ENCODE measurements at places on chromosomes 13 and 19.
A peak's percentile ranks its signal among the peaks of the same experiment; 100 is the strongest.

- no peak for DNase-seq
Observed at GRCh38 chr13:99264051-99264450, 5.9 kb upstream of the GPR18 start.

GRCh38 chr13:94390881-94391280 is 88.6 kb downstream of the DCT start:
- no peak for DNase-seq

DNA sequence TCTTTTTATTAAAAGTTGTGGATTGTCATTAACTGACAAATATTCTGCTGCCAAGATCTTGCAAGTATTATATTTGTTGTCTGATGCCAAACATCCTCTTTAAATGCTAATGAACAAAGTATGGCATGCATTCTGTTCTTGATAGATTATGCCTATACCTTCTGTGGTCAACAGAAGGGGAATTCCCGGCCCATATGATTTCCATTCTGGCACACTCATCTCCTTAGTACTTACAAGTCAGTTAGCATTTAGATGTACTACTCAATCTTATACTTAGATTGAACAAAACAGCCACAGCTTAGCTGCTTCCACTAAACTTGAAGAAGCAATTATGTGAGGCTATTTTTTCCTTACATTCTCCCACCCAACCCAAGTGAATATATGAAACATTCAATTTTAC is 246.1 kb upstream of the DACH1 start:
- DNase-seq: no peak

GRCh38 chr19:52891336-52891735 is 6.1 kb downstream of the ZNF320 start:
- no peak for DNase-seq

DNA sequence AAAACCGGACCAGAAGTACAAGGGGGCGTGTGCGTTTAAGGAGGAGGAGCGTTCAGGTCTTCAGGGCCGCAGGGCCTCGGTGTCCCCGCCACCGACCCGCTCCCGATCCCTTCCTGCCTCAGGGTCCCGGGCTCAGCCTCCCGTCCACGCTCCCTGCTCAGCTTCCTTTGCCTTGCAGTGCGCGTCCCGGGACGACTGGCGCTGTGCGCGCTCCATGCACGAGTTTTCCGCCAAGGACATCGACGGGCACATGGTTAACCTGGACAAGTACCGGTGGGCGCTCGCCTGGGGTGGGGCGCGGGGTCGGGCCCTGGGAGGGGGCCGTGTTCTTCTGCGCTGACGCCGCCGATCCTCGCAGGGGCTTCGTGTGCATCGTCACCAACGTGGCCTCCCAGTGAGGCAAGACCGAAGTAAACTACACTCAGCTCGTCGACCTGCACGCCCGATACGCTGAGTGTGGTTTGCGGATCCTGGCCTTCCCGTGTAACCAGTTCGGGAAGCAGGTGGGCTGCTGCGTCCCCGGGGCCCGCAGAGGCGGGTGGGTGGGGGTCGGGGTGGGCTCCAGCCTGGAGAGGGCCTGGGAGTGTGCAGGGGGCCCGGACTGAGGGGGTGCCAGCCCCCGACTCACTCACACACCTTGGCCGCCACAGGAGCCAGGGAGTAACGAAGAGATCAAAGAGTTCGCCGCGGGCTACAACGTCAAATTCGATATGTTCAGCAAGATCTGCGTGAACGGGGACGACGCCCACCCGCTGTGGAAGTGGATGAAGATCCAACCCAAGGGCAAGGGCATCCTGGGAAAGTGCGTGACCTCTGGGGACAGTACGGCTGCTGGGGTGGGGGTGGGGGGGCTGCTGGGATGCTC is 1.4 kb downstream of the GPX4 start:
- peak; percentile 81 for DNase-seq

- DNase-seq: no peak
Observed at GRCh38 chr19:5001615-5002014, 32.7 kb downstream of the KDM4B start.

- DNase-seq: no peak
Observed at GRCh38 chr13:42654722-42655121, 80.8 kb downstream of the TNFSF11 start.

- DNase-seq: peak; percentile 70
Observed at GRCh38 chr19:19642506-19643157, 825 bp downstream of the GMIP start.

DNA sequence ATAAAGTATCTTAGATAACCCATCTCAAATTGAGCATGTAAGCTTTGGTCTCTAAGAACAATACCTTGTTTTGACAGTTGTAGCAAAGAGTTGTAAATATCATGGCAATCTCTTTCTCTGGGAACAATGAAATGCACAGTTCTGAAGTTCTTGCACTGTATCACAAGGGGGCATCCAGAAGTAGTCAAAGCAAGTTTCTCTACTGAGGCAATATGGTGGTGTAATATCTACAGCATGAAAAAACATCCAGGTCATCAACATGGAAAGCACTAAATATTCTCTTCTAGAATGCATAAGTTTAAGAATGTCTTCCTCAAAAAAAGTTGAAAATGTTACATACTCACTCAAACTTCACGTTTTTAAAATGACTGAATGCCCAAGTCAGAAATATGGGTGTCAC is 19.6 kb downstream of the MTMR6 start:
- no peak for DNase-seq

- no peak for DNase-seq
Observed at GRCh38 chr13:30569901-30570576, 47.7 kb upstream of the USPL1 start.

DNA sequence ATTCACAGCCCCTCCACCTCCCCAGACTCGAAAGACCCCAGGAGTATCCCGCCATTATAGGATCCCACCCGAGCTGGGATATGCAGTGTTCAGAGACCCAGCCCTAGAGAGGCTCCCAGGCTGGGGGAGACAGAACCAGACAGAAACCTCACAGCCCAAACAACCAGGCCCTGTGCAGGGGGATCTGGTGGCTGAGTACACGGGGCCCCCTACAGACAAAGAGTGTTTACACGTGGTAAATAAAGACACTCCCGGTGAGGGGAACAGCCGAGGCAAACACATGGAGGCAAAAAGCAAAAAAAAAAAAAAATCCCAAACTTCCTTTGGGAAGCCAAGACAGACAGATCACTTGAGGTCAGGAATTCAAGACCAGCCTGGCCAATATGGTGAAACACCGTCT is 25.1 kb downstream of the TINCR start:
- no peak for DNase-seq

GRCh38 chr13:102466610-102467190 is 64.9 kb upstream of the FGF14 start:
- DNase-seq: no peak

- DNase-seq: no peak
Observed at GRCh38 chr13:61927648-61928047, 512.0 kb upstream of the PCDH20 start.

DNA sequence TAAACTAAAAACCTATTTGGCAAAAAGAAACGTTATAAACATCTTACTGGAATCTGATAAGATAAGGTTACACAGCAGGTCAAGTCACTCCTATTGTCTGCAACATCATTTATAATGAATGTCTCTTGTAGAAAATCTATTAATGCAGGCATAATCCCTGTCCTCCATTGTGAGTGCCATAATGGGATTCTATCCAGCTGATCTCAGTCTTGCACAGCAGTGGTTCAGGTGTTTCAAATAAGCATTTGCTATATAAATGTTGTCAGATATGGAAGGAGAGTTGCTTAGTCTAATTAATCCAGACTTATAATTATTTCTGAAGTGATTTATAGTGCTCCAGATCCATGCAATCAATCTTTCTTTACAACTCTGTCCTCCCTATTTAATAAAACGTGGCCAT is 186.5 kb upstream of the ATXN8OS start:
- DNase-seq: peak; percentile 22

GRCh38 chr19:4624301-4624700 is 15.0 kb upstream of the TNFAIP8L1 start:
- no peak for DNase-seq

DNA sequence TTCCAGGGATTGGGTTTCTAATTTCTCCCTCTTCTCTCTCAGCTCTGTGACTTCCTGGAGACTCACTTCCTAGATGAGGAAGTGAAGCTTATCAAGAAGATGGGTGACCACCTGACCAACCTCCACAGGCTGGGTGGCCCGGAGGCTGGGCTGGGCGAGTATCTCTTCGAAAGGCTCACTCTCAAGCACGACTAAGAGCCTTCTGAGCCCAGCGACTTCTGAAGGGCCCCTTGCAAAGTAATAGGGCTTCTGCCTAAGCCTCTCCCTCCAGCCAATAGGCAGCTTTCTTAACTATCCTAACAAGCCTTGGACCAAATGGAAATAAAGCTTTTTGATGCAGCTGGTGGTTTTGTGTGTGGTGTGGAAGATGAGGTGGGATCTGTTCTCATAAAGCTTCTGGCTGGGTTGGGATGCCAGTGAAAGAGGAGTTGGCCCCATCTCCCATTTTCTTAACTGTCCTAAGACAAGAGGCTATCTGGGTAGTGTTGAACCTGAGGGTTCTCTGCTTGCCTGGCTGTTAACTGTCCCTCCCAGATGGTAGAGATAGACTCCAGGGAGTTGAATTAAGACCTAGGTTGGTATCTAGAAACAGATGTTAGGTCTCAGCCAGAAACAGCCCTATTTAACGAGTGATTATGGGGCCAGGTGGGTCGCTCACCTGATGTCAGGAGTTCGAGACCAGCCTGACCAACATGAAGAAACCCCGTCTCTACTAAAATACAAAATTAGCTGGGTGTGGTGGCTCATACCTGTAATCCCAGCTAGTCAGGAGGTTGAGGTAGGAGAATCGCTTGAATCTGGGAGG is 1.6 kb downstream of the FTL start:
- no peak for DNase-seq

GRCh38 chr19:35935911-35936737 is at the start of gene LRFN3:
Gene LRFN3, plus strand, starts transcription at chr19:35936374. Its CDS starts 3,052 bp downstream, at chr19:35939426.
- DNase-seq: peak; percentile 83

GRCh38 chr19:1261798-1262622 is 7.1 kb upstream of the CIRBP start:
- DNase-seq: peak; percentile 54

- DNase-seq: no peak
Observed at GRCh38 chr13:93289053-93289452, 62.4 kb downstream of the GPC6 start.

GRCh38 chr13:99258210-99258860 is at the start of gene GPR18:
Gene GPR18, minus strand, starts transcription at chr13:99258379. Its CDS starts 2,507 bp downstream, at chr13:99255872.
- no peak for DNase-seq

GRCh38 chr13:95533545-95534160 is 18.9 kb upstream of the CLDN10 start:
- peak; percentile 40 for DNase-seq

DNA sequence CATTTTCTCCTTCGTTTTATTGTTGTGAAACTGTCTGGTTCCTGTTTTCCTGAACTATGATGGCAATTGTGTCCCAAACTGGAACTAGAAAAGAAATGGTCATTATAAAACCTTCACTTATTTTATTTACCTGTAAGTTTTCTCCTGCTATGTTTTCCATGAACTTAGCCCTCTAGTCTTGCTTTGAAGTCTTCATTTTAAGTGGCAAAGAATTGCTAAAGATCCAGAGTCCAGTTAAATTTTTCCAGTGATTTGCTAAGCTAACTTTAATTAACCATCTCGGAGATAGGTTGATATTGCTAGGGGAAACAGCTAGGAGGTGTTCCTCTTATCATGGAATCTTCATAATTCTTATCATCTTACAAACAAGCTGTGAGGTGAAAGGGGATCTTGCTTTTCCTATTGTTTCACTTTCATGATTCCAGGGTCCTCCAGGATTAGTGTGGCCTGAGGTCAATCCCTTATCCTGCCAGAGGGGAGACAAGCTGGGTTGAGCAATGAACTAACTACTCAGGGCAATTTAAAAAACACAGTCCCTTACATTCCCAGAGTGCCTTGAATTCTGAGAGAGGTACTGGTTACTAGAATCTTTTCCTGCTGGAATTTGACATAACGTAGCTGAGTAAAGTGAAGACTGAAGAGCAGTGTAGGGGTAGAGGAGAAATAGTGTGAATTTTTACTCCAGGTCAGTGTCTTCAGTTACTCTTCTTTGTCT is 112.5 kb downstream of the ESD start:
- no peak for DNase-seq

DNA sequence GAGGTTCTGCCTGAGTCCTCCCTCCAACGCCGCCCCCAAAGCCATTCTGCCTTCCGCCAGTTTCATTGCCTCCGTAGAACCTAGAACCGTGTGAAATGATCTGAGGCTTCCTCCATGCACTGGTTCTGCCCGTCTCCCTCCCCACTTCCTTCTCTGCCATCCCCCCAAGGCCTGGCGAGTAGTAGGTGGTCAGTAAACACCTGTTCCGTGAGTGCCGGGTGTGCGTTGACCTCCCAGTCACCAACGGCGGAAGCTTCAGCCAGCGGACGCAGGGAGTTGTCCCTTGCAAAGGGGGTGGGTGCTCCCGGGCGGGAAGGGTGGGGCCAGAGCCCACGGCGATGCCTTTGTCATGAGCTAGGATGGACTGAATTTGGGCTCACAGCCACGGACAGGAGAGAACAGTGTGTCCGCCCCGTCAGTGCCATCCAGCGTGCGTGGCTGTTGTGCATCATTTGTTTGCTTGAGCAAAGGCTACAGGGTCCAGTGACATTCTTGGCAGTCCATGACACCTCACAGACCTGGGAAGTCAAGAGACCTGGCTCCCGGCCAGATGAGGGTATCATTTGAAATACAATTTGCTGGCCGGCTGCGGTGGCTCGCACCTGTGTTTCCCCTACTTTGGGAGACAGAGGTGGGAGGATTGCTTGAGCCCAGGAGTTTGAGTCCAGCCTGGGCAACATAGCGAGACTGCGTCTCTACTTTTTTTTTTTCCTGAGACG is 43.1 kb downstream of the NFIC start:
- DNase-seq: no peak

DNA sequence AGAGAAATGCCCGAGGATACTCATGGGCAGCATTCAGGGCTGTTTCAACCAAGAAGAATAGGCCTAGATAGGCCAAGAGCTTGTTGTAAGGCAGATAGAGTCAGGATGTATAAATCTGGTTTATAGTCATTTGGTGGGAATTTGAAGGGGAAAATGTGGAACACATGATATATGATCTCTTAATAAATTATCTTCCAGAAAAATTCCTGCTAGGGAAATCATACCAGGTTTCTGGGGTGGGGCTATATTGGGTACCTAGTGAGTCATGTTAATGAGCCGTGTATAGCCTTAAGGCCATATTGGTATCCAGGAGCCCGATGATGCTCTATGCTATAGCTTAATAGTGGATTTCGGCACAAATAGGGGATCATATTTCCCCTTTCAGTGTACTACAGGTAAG is 51.5 kb upstream of the HTR2A start:
- DNase-seq: no peak

DNA sequence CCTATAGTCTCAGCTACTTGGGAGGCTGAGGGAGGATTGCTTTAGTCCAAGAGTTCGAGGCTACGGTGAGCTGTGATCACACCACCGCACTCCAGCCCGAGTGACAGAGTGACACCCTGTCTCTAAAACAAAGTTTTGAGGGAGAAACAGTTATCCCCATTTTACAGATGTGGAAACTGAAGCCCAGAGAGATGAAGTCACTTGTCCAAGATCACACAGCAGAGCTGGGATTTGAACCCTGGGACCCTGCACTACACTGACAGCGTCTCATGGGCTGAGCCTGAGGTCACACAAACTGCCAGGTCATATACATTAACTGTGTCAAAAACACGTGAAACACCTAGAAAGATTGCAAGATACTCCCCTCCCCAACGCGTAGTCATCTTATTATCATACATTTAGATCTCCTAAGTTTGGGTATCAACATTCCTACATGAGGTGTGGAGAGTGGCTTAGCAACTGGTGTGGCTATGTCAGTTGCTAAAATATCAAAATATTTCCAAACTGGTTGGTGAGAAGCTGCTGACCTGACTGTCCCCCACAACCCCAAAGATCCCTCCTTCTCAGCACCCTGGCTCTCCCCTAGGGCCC is 8.2 kb downstream of the FCGBP start:
- no peak for DNase-seq
